ENCODE measurements at places on chromosomes 13 and 19.

DNA sequence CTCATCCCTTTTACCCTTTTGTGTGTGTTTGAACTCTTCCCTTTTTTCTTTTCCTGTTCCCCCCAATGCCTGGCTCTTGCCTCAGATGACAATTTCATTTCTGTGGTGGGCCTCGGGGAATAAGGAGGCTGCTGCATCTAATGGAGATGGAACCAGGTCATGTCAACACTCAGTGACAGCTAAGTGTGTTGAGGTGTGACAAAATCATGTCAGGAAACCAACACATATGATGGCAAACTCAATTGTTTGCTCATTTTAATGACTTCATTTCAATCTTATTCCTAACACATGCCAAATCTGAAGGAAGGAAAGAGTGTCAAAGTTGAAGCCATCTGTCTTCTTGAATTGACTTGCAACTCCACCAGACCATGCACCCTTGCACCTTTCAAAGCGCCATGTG lies 36.7 kb downstream of the TNFSF11 start:
- no peak for DNase-seq

DNA sequence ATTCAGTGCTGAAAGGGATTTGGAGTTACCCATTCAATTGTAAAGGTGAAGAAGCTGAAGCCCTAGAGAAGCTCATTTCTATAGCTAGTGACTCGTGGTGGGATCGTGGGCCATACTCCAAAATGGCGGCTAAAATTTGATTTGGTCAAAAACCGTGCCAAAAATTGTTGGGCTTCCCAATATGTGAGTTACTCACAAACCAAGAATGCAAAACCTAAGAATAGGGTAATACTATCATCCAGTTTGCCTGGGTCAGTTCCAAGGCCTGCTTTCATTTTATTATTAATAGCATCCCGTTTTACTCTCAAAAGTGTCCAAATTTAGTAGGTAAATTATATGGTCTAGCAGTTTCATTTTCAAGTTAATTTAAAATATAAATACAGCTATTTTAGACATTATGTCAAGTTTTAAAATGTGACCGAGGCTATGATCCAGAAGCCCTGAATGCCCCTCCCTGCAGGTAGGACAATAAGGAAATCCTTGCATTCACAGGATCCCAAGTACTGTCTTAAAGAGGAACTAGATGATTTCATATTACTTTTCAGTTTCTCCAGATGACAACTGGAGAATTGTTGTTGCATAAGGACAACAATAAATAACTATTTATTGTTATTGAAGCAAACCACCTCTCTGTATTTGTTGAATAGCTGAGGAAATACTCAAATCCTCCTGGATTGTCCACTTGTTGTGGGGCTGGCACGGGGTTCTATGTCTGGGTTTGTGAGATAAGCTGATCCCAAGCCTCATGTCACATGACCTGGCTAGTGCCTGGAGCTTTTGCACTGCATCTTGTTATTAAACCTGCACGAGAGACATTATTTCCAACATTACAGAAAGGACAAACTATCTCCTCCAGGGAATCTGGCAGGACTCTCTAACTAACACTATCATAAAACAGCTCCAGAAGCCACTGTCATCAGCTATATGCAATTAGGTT lies 11.6 kb upstream of the RAP2A start:
- no peak for DNase-seq

DNA sequence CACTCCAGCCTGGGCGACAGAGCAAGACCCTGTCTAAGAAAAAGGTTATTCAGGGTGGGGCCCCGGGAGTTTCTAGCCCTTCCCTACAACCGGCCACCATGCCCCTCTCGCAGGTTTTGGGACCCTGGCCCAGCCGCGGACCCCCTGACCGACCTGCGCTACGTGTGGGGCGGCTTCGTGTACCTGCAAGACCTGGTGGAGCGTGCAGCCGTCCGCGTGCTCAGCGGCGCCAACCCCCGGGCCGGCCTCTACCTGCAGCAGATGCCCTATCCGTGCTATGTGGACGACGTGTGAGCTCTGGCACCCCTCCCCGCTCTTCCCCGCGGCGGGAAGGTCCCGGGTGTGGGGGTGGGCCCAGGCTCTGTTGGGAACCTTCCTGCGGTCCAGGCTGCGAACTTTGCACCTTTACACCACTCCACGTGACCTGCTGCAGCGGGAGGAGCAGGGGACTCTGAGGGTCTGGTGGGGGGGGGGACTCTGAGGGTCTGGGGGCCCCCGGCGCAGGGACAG lies 6.3 kb downstream of the ABCA7 start:
- no peak for DNase-seq

DNA sequence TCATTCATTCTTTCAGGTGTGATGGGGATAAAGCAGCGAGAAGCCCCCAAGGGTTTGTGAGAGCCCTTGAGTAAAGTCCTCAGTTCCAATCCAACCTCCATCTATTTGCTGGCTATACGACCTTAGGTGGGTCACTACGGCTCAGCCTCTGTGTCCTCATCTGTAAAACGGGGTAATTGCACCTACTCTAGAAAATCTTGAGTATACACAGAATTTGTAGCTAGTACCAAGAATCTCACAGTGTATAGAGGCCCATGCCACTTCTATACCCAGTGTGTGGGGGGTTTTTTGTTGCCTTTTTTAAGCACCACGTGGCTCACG lies 406 bp upstream of the DNMT1 start:
- no peak for DNase-seq
